ENCODE measurements at places on chromosomes 11 and 22.

DNA sequence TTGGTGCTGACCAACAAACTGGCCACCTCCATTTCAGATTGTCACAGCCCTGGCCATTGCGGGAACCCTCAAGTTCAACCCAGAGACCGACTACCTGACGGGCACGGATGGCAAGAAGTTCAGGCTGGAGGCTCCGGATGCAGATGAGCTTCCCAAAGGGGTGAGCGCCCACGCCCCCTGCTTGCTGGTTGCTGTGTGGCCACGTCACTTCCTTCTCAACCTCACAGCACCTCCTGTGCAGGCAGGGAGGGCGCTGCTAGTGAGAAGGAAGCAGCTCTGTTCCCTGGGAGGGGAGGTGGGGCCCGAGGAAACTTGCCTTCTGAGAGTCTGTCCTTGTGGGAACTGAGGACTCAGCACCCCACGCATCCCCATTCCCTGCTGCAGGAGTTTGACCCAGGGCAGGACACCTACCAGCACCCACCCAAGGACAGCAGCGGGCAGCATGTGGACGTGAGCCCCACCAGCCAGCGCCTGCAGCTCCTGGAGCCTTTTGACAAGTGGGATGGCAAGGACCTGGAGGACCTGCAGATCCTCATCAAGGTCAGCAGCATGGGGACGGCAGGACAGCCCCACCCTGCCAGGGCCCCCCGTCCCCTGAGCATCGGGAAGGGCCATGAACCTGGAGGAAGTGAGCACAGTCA is 19.3 kb downstream of the POLR3H start:
- DNase-seq = no peak

DNA sequence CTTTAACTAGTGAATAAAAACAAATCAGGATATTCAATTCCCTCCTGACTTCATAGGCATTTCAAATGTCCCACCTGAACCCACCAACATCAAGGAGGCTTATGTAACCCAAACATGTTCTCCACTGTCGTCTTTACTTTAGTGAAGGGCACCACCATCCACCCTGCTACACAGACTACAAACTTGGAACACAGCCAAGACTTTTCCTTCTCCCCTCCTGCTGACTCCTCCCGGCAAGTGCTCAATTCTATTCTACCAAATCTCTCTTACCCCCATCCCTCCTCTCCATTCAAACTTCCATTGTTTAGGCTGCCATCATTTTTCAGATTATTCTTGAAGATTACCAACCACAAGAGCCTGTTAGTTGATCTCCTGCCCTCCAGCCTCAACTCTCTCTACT is 24.3 kb downstream of the SAAL1 start:
- DNase-seq = no peak

DNA sequence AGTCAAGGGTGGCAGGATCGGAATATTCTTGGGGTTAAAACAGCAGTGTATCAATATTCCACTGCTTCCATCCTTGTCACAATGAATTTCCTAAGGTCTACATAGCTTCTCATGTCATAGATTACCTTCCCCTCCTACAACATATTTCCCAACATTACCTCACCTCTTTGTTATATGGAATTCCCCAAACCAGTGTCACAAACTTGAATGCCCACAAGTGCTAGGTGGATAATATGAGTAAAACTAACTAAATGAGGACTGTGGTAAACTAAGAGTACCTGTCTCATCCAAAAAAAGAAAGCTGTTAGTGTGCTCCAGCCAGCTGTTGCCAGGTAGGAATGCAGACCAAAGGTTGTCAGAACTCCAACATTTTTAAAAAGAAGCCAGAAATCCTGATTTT is 17.0 kb upstream of the NUCB2 start:
- no peak for DNase-seq

GRCh38 chr11:130842001-130842400 is 74.3 kb downstream of the SNX19 start:
- DNase-seq = no peak

DNA sequence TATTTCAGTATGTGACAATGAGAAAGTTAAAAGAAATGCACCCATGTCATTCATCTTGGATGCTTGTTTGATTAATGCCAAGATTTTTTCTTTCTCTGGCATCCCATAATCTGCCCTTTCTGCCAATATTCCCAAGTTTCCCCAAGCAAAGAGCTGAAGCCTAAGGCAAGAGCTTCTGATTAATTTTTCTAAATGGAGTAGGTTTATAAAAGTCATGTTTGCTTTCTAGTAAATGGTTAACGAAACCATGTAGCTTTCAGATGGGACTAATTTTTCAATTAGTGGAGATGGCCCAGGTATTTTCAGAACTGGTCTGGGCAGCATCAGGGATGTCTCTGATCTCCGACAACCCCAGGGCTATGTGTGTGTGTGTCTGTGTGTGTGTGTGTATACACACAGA is 55.3 kb downstream of the LRRC4C start:
- DNase-seq = no peak

- no peak for DNase-seq
Measured at GRCh38 chr11:122344215-122344614, 228.2 kb upstream of the BLID start.

GRCh38 chr11:64287676-64288352 is 2.2 kb downstream of the GPR137 start:
- no peak for DNase-seq

- DNase-seq = no peak
Measured at GRCh38 chr11:82038154-82038553, 695.5 kb downstream of the FAM181B start.

DNA sequence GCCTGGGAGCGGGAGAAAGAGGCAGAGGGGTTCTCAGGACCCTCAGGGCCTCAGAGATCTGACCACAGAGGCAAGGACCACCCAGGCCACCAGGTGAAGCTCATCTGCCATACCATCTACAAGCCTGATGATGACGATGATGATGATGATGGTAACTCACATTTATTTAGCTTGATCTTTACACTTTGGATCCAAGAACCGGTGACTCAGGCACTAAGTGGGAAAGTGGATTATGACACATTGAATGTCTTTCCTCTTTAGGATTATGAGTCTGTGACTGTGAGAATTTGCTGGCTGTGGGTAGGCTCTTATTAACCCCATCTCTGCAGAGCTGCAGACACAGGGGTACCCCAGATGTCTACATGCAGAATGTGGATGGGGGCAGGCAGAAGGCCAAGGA is 110.3 kb downstream of the DSCAML1 start:
- no peak for DNase-seq

GRCh38 chr11:31106968-31107576 is 262.5 kb downstream of the DCDC1 start:
- DNase-seq = peak; percentile 68

GRCh38 chr11:73939096-73939495 is 11.7 kb upstream of the DNAJB13 start:
- DNase-seq = peak; percentile 17

DNA sequence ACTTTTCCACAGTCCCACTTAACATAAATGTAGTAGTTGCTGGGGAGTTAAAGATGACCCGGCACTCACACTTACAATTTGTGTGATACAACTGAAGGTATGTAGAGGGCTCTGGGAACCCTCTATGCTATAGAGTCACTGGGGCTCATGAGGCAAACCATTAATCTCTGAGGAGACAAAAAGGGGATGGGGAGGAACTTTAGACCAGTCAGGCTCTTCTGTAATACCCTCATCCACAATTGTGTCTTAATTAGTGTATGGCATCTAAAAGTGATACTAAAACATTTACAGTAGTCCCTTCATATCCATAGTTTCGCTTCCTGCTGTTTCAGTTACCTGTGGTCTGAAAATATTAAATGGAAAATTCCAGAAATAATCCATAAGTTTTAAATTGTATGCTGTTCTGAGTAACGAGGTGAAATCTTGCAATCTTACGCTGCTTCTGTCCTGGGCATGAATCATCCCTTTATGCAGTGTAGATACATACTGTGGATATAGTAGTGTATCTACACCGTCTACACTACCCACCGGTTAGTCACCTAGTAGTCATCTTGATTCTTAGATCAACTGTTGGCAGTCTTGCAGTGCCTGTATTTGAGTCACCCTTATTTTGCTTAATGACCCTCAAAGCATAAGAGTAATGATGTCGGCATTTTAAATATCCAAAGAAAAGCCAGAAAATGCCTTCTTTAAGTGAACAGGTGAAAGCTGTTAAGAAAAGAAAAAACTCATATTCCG is 12.2 kb downstream of the CBL start:
- no peak for DNase-seq

DNA sequence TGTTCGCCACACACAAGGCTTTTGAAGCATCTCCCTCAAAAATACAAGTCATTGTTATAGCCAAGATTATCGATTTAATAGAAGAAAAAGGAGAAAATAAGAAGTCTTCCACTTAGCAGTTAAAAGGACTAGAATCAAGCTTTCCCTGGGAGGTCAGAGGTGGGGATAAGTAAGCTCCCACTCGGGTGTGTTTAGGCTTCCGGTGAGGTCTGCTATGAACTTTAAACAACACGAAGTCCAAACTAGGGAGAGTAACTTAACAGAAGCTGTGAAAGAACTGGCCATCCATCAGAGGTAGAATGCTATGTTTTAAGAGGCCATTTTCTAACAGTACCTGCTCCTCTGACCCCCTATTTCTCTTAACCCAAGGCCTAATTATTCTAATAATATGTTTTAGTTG is 91.4 kb upstream of the APOA1 start:
- no peak for DNase-seq

- DNase-seq = no peak
Measured at GRCh38 chr11:73660497-73661034, 14.2 kb downstream of the PLEKHB1 start.

- no peak for DNase-seq
Measured at GRCh38 chr11:74283580-74284180, 27.8 kb downstream of the P4HA3 start.

DNA sequence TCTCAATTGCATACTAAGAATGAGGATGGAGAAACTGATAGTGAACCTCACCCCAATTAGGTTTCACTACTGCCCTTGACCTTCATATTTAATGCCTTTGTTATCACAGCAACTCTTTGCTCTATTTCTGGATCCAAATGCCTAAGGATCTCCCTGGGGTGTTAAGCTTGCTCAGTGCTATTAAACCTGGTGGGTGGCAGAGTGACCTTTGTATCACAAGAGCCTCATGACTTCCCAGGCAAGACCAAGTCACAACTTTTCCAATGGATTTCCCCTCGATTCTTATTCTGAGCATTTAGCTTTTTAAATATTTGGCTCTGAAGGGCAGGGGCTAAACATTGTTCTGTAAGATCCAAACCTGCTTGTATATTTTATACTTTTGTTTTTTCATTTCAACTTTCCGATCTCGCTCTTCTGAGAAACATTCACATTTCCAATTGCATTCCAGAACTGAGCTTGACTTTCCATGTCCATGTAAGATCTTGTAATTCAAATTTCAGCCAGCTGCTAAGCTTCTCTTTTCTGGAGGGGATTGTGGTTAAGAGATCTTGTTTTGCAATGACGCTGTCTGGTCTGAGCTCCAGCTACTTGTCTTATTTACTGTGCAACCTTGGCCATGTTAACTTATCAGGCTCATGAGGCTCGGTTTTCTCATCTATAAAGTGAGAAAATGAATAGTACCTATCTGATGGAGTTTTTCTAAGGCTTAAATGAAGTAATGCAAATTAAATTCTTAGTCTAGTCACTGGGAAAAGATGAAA is 6.4 kb upstream of the EHF start:
- no peak for DNase-seq

DNA sequence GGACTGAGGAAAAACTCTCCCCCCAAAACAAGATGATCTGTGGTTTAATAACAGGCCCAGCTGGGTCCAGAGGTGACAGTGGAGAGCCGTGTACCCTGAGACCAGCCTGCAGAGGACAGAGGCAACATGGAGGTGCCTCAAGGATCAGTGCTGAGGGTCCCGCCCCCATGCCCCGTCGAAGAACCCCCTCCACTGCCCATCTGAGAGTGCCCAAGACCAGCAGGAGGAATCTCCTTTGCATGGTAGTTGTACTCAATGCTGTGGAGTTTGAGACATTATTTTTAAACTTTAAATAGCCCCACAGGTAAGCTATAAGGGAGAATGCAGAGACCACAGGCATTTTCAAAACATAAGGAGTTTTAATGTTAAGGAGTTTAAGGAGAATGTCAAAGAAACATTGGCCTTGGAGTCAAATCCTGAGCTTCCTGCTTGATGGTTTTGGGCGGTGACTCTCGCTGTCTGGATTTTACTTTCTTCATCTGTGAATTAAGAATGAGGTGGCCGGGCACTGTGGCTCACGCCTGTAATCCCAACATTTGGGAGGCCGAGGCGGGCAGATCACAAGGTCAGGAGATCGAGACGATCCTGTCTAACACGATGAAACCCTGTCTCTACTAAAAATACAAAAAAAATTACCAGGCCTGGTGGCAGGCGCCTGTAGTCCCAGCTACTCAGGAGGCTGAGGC is 6.8 kb downstream of the APOL1 start:
- DNase-seq = no peak

DNA sequence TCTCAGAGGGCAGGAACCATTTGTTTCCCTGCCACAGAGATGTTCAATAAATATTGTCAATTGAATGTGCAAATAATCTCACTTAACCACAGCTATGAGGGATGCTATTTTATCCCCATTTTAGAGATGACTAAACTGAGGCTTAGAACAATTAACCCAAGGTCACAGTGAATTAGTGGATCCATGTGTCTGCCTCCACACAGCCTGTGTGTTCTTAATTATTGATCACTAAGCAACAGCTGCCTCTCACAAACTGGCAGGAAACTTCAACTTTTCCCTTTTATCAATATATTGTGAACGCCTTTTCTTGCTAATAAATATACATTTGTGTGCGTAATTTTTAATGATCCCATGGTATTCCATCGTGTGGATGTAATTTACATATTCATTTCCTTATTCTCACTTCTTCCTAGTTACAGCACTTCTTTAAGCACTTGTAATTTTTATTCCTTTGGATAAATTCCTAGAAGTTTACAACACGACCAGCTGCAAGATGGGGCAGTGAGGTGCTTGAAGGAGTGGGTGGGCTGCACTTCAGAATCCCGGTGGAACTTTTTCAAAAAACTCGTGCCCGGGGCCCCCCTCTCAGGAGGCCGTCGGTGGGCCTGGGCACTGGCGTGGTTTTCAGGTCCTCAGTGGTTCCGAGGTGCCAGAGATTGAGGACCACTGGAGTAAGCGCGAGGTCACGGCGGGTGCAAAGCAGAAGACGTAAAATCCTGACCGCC is 915 bp upstream of the SREBF2 start:
- peak; percentile 58 for DNase-seq

DNA sequence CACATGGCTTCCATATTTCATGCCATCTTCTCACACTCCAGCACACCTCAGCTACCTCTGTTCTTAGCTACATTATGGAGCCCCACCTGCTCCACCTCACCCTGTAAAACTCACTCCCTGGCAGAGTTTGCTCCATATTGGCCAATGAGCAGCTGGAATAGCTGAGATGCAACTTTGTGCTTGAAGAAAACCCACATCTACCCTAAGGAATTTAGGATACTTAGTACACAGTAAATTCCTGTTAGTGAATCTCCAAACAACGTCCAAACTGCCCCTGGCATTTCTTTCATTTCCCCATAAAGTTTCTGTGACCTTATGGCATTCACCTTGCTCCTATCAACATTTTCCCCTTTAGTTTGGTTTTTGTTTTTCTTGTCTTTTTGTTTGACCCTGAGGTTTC is 2.2 kb upstream of the VWCE start:
- no peak for DNase-seq

DNA sequence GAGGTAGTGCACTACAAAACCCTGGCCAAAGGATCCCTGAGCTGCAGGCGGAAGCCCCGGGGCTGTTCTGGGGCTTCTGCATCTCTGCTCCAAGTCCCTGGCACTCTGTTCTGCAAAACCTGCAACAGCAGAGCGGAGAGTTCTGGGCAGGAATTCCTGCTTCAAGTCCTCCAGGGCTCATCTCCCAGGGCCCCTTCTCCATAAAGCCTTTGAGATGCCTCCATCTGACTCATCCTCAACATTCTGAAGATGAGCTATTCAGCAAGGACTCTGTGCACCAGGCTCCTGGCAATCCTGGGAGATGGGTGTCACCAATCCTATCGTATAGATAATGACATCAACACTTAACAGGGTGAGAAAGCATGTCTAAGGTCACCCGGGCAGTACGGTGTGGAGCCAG is 19.3 kb downstream of the SYN3 start:
- no peak for DNase-seq
